Activated T-cell treated with anti-CD3 and anti-CD28 coated beads for 48 hours (primary cell): ENCODE measurements at places on chromosomes 2 and 18.

DNA sequence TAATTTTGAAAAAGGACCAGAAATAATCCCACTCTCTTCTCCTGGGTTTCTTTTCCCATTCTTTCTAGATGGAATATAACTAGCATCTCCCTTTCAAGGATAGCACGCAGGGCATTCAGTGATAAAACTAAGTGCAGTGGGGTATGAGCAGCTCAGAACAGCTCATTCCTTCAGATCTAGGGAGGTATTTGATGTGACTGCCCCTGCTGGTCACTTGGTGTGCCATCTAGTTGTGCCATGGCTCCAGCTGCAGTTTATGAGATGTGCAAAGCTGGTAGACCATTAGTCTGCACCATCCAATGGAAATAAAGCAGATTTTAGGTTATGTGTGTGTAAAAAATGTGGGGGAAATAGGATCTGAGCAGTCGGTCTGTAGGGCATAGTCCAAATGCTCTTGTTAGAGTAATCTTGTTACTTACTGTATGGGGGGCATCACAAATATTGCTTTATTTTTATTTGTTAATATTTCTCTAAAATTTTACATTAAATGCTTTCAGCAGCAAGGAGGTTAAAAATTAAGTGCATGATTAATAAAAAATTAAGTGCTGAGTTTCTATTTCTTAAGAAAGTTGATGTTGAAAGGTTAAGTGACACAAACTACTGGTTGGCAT, 38.9 kb downstream of the CTAGE1 start:
- DNase-seq: no peak

GRCh38 chr2:15260196-15260595, 300.9 kb downstream of the NBAS start:
- no peak for DNase-seq

- no peak for DNase-seq
Measured at GRCh38 chr18:4455113-4455811, at the start of gene DLGAP1. DLGAP1 (minus strand) TSS chr18:4455307.

- no peak for DNase-seq
Measured at GRCh38 chr2:11656671-11657101, 13.3 kb downstream of the NTSR2 start.

DNA sequence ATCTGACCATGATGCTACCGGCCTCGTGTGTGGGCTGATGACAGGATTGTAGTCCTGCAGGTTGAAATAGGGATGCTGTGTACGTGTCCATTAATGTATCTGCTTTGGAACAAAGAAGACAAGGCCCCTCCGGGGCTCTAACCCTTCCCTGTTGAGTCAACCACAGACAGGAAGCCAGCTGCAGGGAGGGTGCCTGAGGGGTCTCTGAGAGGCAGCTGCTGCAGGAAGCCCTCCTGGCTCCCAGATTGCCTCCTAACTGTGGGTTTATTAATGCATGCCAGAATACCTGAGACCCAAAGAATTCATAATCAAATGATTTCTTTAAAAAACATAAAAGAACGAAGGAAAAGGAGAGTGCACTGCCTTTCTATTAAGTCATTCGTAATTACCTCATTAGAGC, 140.4 kb downstream of the CELF4 start:
- DNase-seq: no peak

DNA sequence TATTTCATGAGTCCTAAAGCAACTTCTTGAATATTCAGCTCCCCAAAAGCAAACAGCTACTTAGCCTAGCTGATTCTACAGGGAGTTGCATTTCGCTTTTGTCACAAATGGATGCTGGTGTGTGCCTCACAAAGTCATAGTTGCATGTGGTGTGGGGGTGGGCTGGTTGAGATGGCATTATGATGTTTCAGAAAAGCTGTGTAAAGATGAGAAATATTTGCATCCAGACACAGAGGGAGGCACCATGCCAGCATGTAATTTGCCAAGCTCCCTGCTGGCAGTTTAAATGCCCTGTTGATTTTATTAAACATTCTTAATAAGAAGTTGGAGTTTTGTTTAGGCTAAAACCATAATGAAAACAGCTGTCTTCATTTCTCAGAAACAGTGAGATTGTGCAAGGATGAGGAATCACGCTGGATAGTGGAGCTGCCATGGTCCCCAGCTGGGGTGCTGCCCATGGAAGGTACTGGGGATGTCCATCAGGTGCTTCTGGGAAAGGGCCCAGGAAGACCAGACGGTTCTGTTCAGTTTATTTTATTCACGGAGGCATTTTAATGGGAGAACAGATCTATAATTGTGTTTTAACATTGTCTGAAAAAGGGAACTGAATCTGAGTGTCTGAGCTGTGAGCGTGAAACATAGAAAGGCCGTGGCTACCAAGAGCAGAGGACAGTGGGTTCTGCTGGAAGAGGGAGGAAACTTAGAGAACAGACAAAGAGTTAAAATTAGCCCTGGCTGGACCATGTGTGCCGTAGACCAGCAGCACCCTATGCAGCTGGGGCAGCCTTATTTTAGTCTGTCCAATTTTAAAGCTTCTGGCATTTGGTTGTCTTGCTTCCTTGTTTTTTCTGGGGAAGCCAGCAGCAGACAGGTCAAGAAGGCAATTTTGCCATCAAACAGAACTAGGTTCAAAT, 177.1 kb downstream of the FAM210A start:
- no peak for DNase-seq

DNA sequence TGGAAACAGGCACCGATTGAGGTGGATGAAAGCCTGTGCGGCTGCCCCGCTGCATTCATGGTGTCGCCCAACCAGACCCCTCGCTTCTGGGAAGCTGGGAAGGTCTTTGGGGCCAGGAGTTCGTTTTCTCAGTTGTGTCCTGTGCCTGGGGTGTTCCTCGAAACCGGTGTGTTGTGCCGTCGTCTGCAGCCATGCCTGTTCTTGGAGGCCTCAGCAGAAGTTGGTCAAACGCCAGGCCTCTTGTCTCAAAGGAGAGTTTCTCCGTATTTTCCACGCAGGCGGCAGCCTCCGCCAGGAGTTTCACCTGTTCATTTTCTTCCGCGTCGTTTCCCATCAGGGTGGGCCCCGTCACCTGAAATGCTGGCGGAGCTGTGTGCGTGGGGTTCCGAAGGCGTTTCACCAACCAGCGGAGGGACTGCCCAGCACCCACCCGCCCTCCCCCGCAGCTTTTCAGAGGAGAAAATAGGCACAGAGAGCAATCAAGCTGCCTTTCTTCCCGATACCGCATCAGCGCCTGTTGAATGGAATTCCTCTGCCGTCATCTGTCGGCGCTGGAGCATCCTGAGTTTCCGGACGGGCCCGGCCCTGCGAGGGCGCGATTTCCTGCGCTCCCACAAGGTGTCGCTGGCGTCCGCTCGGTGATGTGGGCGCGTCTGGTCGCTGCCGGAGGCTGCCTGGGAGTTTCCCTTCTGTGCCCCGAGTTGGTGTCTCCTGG, 17.0 kb upstream of the NFATC1 start:
- peak; percentile 77 for DNase-seq

DNA sequence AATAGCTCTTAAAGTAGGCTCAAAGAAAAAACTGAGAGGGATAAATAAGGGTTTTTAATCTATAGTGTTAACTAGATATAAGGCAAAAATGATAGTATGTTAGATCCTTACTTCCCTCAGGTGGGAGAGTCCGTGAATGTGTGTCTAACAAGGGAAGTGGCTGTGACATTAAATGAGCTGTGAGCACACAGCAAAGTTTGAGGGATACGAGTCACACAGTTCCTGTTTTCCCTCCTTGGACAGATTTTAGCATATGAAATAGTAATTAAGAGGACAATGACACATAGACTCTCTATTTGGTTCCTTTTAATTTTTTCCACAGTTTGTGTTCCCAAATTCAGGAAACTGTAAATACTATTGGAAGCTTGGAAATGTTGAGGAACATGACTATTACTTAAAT, 148.4 kb upstream of the CAVIN2 start:
- DNase-seq: no peak

DNA sequence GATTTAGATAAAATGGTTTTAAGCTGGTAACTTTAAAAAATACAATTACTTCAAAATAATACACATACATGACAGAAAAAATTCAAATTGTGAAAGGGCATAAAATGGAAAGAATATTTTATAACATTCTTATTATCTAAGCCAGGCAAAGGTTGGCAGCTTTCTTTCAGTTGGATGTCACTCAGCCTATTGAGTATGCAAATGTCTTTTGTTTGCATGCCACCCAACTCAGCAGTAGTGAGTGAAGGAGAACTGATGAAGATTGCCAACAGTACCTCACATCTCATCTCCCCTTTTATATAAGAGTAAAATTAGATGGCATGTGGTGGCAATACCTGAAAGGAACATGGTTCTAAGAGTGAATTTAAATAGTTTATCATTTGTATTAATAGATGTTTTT, 24.8 kb downstream of the BMPR2 start:
- no peak for DNase-seq

DNA sequence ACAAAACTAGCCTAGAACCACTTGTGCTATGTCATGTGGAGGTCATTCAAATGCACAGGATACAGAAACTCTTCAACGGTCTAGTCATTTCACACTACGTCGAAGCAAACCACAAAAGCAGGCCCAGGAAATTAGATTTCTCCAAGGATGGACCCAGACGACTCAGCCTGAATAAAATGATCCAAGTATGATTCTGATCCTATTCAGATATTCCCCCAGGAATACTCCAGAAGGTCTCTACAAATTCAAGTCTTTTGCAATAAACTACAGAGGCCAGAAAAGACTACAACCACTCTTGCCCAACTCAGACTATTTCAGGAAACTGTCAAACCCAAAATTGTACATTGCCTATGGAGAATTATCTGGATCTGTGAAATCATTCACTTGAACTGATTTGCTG, 422.5 kb downstream of the METTL4 start:
- DNase-seq: no peak

DNA sequence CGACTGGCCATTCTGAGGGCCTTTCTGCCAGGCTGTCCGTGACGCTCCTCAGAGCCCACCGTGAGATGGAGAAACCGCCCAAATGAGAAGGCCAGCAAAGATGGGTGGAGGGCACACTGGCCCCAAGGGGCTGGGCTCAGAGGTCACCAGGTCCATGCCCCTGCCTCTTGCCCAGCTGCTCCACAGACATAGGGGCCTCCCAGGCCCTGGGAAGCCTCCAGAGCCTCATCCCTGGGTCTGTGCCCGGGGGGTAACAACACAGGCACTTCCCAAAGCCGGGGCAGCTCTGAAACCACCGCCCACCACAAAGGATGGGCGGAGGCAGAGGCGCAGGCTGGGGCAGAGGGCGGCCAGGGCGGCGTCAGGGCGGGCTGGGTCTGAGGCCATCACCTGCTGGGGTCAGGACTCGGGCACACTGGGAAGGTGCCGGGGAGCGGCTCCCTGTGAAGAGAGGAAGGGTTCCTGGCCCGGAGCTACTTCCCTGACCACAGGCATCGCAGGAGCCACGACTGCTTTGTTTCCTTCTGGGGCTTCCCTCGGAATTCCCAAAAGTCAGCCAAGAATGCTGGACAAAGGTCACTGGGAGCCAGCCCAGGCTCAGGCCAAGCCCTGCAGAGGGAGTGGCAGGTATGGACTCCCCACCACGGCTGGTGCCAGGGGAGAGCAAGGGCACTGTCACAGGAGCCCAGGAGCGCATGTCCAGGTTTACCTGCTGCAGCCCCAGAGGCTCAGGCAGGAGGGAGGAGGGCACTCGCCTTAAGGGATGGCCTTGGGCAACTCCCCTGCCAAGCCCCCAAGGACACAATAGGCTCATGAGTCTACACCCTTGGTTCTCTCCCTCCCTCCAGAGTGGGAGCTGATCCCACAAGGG, 9.4 kb downstream of the CYP26B1 start:
- DNase-seq: no peak

DNA sequence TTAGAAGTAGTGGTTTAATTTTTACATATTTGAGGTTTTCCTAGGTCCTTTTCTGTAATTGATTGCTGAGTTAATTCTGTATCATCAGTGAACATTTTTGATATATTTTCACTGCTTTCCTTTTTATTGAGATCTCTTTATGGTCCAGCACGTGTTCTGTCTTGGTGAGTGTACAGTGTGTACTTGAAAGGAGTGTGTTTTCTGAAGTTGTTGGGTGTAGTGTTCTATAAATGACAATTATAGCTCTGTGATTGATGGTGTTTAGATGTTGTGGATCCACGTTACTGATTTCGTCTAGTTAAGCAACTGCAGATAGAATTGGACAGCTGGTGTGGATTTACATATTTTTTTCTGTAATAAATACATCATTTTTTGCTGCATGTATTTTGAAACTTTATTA, 32.7 kb downstream of the AGFG1 start:
- no peak for DNase-seq

DNA sequence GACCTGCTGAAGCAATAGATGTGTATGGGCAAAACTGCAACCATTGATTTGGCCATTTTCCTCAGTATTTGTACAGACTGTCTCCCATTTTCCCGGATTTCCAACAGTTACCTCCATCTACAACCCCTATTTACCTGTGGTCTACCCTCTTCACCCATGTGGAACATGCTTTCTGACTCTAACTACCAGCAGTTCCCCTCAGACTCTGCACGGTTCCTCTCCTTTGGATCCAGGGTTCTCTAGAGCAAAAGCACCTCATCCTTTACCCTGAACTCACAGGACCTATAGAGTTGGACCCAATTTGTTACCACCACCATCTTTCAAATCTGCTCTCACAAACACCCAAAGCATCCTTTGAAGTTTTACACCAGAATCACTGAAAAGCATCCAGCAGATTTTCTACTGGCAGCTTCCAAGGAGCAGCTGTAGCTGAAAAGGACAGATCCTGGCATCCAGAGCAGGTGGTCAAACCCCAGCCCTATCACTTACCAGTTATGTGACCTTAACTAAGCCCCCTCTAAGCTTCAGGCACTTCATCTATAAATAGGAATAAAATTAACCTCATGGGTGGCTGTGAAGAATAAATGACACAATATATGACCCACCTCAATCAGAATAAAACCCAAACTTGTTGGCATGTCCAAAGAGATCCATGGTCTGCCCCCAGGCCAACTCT, 15.3 kb downstream of the CYTIP start:
- DNase-seq: no peak

- DNase-seq: no peak
Measured at GRCh38 chr2:219344751-219345430, 12.3 kb upstream of the RESP18 start.

GRCh38 chr18:2985628-2986027, 27.3 kb downstream of the LPIN2 start:
- DNase-seq: no peak

GRCh38 chr2:214533541-214533940, 122.7 kb downstream of the VWC2L start:
- no peak for DNase-seq

DNA sequence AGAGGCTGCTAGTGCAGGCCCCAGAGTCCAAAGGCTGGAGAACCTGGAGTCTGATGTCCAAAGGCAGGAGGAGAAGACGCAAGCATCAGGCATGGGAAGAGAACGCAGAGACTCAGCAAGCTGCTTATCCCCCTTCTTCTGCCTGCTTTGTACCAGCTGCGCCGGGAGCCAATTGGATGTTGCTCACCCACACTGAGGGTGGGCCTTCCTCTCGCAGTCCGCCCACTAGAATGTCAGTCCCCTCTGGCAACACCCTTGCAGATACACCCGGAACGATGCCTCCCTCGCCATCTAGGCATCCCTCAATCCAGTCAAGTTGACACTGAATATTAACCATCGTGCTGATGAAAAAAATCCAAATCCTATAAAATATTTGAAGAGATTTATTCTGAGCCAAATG, 141.6 kb downstream of the TWIST2 start:
- no peak for DNase-seq

- DNase-seq: no peak
Measured at GRCh38 chr2:70823249-70823648, 2.9 kb upstream of the CLEC4F start.
